ENCODE measurements at places on chromosomes 7 and 10.

GRCh38 chr10:102782673-102783551, 39.2 kb downstream of the WBP1L start:
- DNase-seq: no peak

- no peak for DNase-seq
Observed at GRCh38 chr10:63355682-63356081, 110.1 kb downstream of the JMJD1C start.

- DNase-seq: no peak
Observed at GRCh38 chr7:145534301-145534700, 582.3 kb upstream of the CNTNAP2 start.

GRCh38 chr7:151091431-151091830, 5.2 kb downstream of the AGAP3 start:
- no peak for DNase-seq

DNA sequence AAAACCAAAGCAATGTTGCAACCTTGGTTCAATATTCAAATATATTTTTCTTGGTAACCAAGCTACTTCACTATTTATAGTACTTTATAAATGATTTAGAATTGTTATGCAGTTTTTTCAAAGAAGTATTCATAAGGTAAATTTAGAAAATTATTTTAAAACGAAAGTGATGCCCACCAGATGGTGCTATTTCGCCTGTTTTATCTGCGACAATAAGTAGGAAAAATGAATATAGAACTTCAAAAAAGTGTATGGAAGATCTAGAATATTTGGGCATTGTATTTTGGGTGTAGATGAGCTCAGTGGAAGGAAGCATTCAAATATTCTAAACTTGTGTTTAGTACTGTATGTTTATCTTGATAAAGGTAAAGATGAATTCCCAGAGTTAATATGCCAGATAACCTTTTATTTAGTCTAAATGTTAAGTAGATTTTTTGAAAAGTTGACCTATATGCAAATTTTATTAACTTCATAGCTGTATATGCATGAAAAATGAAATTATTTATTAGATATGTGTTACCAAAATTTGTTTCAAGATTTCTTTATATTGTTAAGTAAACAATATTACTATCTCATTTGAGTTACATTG, 93.2 kb downstream of the ADK start:
- DNase-seq: no peak

DNA sequence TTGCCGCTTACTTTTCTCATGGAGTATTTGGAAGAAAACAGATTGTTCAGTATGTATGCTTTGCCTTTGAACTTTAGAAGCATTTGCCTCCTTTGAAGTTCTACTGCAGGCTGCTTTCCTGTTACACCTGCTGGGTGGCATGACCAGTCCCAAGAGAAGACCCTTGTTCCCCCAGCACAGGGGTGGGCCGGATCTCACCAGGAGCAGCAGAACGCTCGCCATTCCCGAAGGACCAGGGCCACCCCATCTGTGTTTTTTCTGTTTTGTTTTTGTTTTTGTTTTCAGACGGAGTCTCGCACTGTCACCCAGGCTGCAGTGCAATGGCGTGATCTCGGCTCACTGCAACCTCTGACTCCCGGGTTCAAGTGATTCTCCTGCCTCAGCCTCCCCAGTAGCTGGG, 493.6 kb downstream of the PTPRN2 start:
- DNase-seq: no peak

DNA sequence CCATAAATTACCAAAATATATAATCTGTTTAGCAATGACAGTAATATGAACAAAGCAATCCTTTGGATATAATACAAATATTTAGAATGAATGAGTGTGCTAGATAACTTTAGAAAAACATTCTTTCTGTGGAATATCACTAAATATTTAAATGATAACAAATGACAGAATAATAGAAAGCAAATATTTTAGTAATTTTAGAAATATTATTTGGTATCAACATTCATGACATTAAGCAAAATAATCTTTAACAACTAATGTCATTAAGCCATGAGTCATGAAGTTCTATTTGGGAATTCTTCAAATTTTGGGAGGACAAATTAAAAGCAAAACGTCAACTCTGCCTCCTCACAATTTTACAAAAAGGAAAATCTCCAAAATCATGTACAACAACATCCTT, 844.8 kb upstream of the LRRN3 start:
- no peak for DNase-seq

- no peak for DNase-seq
Observed at GRCh38 chr10:6134099-6134823, 45.4 kb downstream of the RBM17 start.

DNA sequence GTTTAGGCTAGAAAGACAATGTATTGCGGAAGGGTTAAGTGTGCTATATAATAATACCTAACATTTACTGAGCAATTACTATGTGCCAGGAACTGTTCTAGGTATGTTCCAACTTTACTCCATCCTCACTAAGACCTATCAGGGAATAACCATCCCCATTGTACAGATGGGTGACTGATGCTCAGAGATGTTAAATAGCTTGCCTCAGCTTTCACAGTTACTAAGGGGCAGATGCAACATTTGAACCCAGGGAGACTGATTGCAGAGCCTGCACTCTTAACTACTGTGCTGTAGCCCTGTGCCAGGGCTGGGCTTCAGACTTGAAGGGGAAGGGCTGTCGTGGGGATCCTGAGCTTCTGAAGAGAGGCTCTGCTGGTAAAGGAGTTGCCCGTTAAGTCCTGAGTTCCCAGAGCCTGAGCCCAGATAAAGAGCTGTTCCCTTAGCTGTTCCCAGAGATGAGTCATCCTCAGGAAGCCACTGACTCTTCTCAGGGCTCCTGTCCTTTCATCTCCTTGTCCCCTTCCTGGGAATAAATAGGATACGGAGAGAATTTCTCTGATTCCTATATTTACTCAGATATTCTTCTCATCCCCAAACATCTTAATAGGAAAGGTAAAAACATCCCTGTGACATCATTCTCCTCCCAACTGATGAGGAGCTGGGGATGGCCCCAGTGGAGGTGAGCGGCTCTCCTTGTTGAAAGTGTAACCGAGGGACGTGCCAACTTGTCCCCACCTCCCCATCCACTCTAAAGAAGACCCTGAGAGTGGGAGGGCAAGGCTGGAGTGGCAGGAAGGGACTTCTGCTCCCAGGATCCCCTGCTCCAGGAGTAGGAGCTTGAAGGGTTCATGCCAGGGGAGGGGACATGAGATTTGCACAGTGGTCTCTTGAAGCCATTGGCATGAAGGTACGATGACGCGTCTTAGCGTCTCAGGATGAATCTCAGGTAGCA, 28.0 kb upstream of the HABP2 start:
- DNase-seq: no peak

DNA sequence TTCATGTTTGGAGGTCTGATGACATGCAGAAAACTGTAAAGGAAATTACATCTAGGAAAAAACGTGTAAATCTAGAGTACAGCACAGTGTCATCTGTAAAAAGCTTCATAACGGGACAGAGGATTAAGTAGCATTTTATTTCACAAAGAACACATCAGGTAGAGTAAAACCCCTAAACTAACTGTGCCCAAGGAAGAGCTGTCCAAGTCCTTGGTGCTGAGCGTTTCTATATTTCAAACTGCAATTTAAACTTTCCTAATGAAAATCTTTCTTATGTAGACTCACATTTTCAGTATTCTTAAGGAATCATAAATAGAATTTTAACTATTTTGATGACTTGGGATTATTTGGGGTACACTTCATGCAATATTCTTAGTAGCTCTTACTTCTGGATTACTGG, 646.2 kb downstream of the IPMK start:
- DNase-seq: no peak

DNA sequence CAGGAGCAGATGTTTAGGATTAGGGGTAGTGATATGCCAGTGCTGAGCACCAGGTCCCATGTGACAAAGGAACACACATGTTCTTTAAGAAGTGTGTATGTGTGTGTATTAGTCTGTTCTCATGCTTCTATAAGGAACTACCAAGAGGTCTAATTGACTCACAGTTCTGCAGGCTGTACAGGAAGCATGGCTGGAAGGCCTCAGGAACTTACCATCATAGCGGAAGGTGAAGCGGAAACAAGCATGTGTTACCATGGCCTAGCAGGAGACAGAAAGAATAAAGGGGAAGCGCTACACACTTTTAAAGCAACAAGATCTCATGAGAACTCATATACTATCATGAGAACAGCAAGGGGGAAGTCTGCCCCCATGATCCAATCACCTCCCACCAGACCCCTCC, 22.8 kb upstream of the PDZD8 start:
- DNase-seq: no peak

GRCh38 chr7:154767142-154767541, 235.8 kb downstream of the PAXIP1 start:
- DNase-seq: no peak

DNA sequence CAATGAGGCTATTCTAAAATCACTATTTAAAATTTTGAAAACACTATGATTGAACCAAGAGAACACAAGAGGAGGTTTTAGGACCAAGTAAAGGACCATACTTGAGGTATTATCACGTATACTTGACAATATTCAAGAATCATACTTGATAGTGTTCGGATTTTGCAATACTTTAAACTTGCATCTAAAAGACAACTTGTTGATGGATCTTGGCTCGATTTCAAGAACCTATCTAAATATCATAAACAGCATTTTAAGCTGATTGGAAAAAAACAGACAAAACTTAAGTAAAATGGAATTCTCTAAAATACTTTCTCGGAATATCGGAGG, 1.3 kb downstream of the NAMPT start:
- DNase-seq: no peak

DNA sequence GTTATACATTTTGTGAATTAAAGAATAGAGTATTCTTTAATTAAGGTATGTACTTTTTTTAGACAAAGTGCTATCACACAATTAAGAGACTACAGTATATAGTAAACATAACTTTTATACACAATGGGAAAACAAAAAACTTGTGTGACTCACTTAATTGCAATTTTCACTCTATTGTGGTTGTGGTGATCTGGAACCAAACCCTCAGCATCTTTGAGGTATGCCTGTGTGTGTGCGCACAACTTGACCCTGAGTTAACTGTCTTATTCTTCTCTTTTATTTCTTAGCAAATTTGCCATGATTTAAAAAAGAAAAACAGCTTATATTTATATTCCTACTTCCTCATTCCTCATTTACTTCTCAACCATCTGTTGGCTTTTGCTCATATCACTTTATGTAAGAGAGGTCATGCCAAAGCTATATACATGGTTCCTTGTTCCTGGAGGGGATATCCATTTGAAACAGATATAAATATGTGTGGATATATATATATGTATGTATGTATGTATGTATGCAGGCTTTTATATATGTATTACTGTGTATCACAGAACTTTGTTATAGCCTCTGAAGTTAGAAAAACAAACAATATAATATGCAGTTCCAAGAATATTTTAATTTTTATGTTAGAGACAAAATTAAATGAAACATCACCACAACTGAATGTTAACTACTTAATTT, 259.5 kb upstream of the HGF start:
- no peak for DNase-seq

DNA sequence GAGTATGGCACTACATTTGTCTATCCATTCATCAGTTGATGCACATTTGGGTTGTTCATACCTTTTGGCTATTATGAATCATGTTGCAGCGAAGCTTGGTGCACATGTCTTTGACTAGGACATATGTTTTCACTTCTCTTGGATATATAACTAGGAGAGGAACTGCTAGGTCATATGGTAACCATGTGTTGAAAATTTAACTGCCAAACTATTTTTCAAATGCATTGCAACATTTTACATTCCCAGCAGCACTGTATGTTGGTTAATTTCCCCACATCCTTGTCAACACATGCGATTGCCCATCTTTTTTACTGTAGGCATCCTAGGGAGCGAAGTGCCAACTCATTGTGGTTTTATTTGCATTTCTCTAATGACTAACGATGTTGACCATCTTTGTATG, 183.4 kb downstream of the PRKCQ start:
- DNase-seq: no peak

GRCh38 chr7:47574482-47575329, 7.2 kb downstream of the TNS3 start:
- no peak for DNase-seq

DNA sequence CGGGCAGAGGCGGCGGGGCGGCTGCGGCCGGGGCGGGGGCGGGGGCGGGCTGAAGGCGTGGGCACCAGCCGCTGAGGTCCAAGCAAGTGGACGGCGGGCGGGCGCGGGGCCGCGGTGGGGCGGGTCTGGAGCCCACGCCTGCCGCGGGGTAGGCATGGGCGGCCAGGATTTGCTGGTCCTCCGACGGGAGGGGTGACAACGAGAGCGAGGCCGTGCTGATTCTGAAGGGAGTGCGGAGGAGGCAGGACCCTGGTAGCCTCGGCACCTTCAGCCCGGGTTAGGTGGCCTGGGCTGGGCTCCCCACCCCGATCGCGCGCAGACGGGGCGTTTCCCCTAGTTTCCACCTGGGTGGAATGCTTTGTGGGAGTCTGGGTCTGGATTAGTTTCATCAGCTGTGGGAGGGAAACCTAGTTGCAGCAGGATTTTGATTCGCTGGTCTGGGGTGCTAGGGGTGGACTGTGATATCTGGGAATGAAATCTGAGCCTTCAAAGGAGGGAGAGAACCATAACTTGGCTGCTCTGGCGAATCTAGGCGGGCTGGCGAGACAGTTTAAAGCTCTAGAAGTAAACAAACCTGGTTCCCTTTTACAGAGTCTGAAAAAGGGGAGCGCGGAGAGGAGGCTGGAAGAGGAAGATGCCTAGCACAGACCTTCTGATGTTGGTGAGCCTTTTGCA, 609 bp downstream of the SGPL1 start:
- peak; percentile 76 for DNase-seq

DNA sequence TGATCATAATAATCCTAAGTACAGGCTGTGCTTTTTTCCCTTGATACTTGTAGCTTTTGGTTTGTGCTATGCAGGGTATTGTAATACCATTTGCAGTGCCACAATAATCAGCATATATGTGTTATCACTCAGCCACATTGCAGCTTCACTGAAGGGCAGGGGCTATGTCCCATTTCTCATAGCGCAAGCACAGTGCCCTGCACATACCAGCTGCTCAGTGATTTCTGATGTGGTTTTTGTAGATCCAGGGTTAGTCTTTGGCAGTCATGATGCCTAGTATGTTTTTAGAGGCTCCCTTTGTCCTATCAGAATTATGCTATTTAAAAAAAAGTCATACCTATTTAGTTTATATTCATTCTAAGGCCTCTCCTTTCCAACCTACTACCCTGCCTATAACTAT, 25.8 kb downstream of the MET start:
- DNase-seq: no peak

GRCh38 chr7:93414574-93414973, 159.9 kb downstream of the CALCR start:
- no peak for DNase-seq

GRCh38 chr10:34553747-34554146, 261.3 kb downstream of the PARD3 start:
- DNase-seq: no peak

DNA sequence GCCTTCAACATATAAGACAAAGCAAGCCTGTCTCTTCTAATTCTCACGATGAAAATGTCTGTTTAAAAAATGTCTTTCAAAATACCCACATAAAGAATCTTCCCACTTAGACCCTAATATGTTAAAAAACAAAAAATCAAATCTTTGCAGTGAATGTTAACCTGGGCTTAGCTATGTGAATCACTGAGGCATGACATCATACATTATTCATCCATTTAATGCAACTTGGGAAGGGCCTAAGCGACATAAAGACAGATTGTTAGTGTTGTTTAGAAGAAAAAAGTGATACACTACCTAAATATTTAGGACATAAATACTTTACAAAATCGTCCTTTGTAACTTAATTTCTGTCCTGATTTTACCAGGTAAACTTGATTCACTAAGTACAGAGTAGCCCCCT, 648.5 kb upstream of the NRP1 start:
- no peak for DNase-seq

- no peak for DNase-seq
Observed at GRCh38 chr10:124447751-124448466, 1.9 kb downstream of the NKX1-2 start.

- no peak for DNase-seq
Observed at GRCh38 chr10:103727546-103727963, 127.8 kb downstream of the SH3PXD2A start.
